Retinal pigment epithelial cell (primary cell): ENCODE measurements at places on chromosomes 12 and 14.
A peak's percentile ranks its signal among the peaks of the same experiment; 100 is the strongest.

GRCh38 chr12:114784526-114784925, 100.6 kb upstream of the TBX3 start:
- DNase-seq = no peak

DNA sequence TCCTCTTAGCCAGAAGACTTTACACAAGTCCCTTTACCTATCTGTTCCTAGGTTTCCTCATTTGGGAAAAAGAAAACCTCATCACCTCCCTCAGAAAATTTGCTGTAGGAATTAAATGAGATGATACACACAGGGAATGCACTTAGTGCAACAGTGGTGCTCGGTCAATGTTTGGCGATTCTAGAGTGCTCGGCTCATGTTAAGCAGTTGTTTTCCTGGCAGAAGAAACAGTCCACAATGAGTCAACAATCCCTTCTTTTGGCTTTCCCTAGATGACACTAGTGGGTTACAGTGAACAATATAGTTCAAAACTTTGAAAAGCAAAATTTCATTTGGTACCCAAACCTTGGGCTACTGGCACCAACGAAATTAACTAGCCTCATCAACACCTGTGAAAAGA, 3.9 kb upstream of the TMEM233 start:
- DNase-seq = no peak

- DNase-seq = peak; percentile 85
Measured at GRCh38 chr12:31732926-31733548, 4.2 kb upstream of the AMN1 start.

GRCh38 chr14:68047906-68048305, 228.3 kb downstream of the RAD51B start:
- no peak for DNase-seq

GRCh38 chr12:4849115-4849541, 60.6 kb upstream of the KCNA1 start:
- no peak for DNase-seq

DNA sequence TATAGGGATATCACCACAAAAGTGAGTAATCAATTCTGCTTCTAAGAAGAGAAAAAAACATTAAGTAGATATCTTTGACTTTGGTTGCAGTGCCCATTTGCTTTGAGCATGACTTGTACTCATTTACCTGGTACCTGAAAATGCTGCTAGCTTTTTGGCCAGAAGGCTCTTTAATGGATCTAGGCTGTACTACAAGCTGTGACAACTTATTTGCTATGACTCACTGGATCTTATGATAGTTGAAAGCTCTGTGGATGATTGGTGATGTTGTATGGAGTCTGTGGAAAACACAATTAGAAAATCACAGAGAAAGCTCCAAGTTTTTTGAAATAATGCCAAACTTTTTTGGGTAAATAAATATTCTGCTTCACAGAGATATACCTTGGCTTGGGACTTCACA, 960.9 kb upstream of the FBXO33 start:
- no peak for DNase-seq

DNA sequence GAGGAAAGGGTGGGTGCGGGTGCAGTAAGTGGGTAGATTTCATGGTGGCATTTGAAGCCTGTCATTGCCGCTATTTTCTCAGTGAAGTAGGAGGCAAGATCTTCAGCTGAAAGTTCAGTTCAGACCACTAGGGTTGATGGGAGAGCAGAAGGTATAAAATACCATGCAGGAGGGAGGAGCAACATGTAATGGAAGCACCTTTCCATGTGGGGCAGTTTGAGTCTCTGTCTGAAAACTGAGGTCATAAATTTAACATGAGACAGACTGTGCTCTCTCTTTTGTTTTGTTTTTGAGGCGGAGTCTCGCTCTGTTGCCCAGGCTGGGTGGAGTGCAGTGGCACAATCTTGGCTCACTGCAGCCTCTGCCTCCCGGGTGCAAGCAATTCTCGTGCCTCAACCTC, 22.7 kb downstream of the LRRC74A start:
- no peak for DNase-seq

DNA sequence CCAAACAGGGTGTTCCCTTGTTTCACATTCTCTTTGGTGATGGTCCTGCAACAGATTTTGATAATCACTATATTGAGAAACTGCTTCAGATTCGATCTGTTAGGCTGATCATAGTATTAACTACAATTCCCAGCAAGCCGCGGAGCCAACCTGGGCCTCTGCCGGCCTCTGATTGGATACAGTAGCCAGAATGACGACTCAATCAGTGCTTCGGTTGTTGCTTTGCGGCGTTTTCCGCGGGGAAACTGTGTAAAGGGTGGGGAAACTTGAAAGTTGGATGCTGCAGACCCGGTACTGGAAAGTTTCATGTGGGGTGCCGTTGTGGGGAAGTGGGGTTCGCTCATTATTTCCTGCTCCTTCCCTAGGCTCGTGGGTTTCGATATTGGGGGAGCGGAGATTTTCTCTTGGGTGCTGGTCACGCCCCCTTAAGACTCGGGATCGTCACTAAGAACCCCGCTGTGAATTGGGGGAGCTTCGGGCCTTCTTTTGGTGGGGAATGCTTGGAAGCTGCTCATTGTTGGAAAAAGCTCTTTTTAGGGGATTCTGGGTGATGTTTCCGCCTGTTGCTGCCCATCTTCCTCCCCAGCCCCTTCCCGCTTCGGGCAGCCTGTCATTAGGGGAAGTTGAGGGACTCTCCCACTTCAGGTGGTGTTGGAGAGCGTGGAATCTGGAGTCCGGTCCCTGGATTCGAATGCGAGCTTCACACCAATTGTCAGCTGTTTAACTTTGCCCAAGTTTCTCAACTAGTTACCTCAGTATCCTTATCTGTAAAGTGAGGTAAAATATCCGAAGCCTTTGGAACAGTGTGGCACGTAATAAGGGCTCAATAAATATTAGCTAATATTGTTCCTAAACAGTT, at the start of gene RAD51B:
RAD51B (plus strand) TSS at position 217 of the 859 bp plus-strand sequence.
- DNase-seq = peak; percentile 46

- no peak for DNase-seq
Measured at GRCh38 chr12:106740818-106741217, 33.7 kb upstream of the RIC8B start.
